ENCODE measurements at places on chromosomes 1 and 21.

DNA sequence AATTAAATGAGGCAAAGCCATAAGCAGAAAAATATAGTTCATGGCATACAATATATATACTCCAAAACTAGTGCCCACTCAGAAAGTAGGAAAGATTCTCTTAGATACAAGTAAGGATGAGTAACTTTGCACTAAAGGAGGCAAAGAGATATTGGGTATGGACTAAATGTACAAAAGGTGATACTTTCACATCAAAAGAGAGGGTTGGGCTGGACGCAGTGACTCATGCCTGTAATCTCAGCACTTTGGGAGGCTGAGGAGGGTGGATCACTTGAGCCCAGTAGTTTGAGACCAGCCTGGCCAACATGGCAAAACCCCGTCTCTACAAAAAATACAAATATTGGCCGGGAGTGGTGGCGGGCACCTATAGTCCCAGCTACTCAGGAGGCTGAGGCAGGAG, 6.7 kb downstream of the KYAT3 start:
- DNase-seq = no peak

DNA sequence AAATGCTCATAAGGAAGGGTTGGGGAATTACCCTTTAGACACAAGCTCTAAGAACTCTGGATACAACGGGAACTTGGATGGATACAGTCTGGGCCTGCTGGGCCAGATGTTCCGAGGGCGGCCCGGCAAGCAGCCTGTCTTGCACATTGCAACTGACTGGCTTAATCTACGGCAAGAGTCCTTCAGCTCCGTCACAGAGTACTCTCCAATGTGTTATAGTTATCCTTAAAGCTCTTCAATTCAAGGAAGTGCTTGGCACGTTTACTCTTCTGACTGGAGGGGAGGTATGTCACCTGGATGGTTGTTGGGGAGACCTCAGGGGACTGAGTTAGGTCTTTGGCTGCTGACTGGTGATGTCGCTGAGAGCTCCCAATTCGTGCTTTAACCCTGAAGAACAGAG, 1.1 kb upstream of the CFAP141 start:
- DNase-seq = no peak

DNA sequence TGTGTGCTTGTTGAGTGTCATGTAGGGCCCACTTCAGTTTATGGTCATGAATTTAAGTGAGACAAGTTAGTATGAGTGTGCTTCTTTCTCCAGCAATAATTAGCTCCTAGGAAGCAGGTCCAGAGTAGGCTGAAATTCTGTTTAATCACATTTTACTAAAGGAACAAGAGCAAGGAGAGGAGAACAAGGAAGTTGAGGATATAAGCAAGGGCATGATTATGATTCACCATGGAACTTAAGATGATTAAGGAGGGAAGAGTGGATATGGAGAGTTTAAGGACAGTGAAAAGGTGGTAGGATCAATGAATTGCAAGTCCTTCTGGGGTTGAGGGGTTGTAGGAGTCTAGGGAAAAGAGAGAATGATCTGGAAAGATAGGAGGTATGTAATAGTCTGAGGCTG, 3.1 kb upstream of the DIPK1A start:
- no peak for DNase-seq

- DNase-seq = no peak
These were observed 123.8 kb upstream of the TMEM51 start for GRCh38 chr1:15029786-15030185.

DNA sequence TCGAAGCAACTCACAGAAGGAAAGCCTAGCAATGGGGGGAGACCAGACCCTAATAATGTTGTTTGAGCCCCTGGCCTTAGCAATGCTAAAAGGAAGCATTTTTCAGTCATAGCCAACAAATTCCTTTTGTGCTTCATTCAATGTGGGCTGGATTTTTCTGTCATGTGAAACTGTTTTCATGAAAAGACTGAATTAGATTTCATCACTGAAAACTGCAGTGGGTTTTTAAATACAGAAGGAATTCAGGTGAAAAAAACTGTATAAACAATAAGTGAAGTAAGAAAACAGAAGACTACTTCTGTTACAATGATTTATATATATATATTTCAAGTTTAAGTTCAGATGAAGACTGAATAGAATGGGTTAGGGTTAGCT, 204.8 kb downstream of the SMYD3 start:
- no peak for DNase-seq

Measured in activated T-cell treated with anti-CD3 and anti-CD28 coated beads for 4 hours (primary cell).